ENCODE measurements at places on chromosomes 11 and 22.

DNA sequence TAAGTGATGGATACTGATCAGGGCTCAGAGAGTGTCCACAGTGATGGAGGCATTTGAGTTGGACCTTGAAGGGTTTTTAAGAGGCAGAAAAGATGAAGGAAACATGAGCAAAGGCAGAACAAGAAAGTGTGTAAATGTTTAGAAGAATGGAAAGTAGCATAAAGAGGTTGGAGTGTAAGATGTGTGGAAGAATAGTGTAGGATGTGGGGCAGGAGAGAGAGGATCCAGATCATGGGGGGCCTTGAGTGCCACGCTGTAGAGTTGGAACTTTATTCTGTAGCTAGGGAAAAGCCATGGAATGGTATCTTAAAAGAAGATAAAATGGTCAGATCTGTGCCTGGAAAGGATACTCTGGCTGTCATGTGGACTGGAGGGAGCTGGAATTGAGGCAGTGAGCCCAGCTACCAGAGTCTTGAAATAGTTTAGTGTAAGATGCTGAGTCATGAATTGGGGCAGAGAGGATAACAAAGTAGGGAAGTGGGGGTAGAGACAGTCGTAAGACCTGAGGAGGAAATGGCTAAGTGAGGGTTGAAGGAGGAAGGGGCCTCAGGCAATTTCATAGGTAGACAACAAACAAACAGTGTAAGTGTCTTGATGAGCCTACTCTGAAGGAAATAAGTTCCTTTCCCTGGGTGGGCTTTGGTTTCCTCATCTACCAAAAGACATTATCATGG is 6.7 kb downstream of the KCNE3 start:
- no peak for DNase-seq
- no peak overlapping the region for H3K4me3 ChIP-seq
- peaks cover 12% of the 10 kb centered on the region for H3K27me3 ChIP-seq
- no peaks in the 10 kb centered on the region for H3K4me1 ChIP-seq
- H3K36me3 ChIP-seq = no peaks in the 10 kb centered on the region

DNA sequence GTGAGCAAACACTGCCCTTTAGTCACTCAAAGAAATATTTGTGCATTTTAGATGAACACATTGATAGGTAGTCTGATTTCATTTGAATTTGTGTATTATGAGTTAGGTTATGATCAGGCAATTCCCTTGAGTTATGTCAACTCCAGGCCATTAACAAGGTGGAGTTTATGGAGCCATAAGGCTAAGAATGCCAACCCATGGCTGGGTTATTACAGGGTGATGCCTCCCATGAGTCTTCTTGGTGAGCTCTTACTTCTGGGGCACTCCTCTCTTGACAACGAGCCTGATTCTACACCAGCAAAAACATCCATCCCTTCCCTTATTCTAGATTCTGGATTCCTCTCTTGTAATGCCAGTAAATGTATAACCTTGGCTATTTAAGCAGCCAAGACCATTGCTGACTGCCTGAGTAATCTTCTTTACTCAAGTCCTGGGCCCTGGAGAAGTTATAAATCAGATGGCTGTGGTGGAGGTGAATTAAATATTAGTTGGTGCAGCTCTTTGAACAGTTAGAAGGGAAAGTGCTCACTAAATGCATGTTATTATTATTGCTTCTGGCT is 645.7 kb upstream of the TENM4 start:
- no peaks in the 10 kb centered on the region for H3K4me1 ChIP-seq
- no peaks in the 10 kb centered on the region for H3K27me3 ChIP-seq
- no peaks in the 10 kb centered on the region for H3K36me3 ChIP-seq
- no peak overlapping the region for H3K27ac ChIP-seq
- no peak for DNase-seq

- H3K4me3 ChIP-seq = no peak overlapping the region
- DNase-seq = no peak
- no peak overlapping the region for H3K27ac ChIP-seq
These were observed 44.6 kb upstream of the WNT7B start for GRCh38 chr22:46021577-46021976.

GRCh38 chr11:77111277-77111676 is 8.6 kb downstream of the OMP start:
- no peaks in the 10 kb centered on the region for H3K36me3 ChIP-seq
- no peak overlapping the region for H3K4me3 ChIP-seq
- no peak overlapping the region for H3K27ac ChIP-seq
- no peak for DNase-seq
- H3K4me1 ChIP-seq = peaks cover 2% of the 10 kb centered on the region
- peaks cover 2% of the 10 kb centered on the region for H3K27me3 ChIP-seq

DNA sequence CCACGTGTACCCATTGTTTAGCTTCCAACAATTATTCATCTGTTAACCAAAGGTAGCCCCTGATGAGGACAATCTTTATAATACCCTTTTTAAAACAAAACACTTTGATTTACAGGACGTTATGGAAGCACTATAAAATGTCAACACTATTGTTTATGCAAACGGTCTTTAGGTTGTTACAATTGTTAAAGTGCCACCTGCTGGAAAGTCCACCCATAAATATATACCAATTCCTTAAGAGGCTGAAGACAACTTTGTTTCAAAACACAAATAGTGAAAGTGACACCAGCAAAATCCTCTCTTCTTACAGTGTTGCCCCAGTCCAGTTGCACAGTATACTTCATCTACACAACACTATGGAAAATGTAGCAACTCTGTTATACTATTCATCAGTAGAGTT is 68.9 kb upstream of the SLN start:
- H3K36me3 ChIP-seq = no peaks in the 10 kb centered on the region
- no peaks in the 10 kb centered on the region for H3K4me1 ChIP-seq
- no peak overlapping the region for H3K27ac ChIP-seq
